ENCODE measurements at places on chromosomes 12 and 14. TPM values are rescaled to one million over a fixed set of nuclear protein-coding genes. Genes with fewer than 3 reads are reported as not detected.

DNA sequence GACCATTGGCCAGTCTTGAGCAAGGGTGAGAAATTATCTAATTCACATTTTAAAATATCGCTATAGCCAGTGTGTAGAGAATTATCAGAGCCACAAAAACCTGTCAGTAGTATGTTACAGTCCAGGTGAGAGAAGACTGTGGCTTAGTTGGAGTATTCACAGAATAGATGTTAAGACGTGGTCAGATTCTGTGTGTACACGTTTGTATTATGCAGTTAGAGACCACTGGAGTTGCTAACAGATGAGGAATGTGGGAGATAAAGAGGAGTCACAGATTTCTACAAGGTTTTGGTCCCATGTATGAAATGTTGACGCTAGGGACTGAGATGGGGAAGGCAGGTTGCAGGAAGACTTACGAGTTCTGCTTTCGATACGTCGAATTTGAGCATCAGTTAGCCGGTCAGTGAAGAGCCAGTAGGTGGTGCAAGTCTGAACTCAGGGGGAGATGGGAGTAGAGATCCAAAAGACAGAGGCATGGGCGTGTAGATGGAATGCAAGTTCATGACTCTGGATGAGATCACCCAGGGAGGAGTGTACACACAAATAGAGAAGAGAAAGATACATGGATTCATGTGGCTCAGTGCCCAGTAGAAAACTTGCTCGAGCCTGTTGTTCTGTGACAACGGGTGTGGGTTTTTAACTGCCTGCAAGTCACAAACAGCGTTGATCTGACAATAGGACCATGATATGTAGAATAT lies 114.8 kb upstream of the FLRT2 start:
- DNase-seq = no peak

TRHDE gene
- total RNA-seq = 0.74 TPM

GRCh38 chr12:110613071-110613770 lies 708 bp upstream of the TCTN1 start:
- DNase-seq = no peak

- no peak for DNase-seq
These were observed 5.2 kb upstream of the PACS2 start for GRCh38 chr14:105309371-105309770.

DNA sequence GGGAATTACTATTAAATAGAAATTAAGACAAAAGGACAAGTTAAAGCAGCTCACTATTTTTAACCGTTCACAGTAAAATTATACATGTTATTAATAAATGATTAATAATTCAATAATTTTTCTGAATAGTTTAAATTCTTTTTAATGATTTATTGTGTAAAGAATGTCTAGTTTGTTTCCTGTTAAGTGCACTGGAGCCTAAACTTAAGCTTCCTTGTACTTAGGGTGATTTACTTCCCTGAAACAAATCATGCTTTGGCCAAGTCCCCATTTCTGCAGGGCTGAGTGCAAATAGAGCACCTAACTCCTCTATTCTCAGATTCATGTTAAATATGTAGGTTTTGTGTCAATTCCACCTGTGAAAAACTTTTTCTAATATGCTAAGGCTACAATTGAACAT lies 188.9 kb upstream of the PDZRN4 start:
- DNase-seq = no peak

APOLD1 gene
- total RNA-seq = 23.3 TPM

GRCh38 chr12:61072717-61073116 lies 1187.5 kb upstream of the USP15 start:
- no peak for DNase-seq

- no peak for DNase-seq
These were observed 33.3 kb downstream of the TMEM117 start for GRCh38 chr12:43869184-43869583.

DNA sequence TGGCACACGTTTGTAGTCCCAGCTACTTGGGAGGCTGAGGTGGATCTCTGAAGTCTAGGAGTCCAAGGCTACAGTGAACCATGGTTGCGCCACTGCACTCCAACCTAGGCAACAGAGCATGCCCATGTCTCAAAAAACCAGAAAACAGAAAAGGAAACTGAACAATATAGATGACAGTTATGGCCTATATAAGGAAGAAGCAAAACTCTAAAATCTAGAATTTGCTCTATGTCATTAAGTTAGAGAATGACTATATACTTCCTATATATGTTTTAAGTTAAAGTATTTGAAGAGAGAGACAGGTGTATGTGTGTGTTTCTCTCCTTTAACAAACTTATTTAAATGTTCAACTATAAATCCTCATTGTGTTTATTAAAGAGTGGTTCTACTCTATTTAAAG lies 65.8 kb downstream of the MNAT1 start:
- DNase-seq = no peak

DNA sequence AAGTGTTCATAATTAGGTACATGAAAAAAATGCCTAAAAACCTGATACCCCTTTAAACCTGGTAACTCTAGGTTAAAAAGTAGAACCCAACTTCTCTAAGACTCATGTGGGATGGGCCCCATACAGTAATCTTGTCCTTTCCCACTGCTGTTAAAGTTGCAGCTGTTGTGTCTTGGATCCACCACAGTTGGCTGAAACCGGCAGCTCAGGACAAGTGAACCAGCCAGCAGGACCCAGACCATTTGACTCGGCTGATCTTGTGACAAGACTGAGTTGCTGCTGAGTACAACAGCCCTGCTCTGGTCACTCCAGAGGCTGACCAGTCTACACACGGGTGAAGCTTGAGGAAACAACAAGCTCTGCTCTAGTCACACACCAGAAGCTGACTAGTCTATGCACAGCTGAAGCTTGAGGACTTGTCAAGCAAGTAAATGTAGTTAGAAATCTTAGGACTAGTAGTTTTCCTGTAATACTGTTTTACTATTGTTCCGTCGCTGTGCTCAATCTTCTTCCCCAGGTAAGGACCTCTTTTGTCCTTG lies 60.6 kb downstream of the DHRS2 start:
- DNase-seq = no peak

- peak; percentile 88 for DNase-seq
These were observed 22.1 kb downstream of the LGMN start for GRCh38 chr14:92726135-92726932.

- no peak for DNase-seq
These were observed 7.1 kb upstream of the EP400 start for GRCh38 chr12:131942671-131943070.

SSPN gene
- total RNA-seq = 14.0 TPM

DNA sequence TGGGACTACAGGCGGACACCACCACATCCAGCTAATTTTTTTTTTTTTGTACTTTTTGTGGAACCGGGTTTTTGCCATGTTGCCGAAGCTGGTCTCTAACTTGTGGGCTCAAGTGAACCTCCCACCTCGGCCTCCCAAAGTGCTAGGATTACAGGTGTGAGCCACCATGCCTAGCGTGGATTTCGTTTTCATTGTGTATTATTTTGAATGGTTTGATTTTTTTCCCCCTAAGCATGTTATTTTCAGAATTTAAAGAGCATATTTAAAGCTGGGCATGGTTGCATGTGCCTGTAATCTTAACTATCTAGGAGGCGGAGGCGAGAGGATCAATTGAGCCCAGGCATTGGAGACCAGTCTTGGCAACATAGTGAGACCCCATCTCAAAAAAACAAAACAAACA lies 13.1 kb downstream of the TMEM63C start:
- DNase-seq = no peak

DNA sequence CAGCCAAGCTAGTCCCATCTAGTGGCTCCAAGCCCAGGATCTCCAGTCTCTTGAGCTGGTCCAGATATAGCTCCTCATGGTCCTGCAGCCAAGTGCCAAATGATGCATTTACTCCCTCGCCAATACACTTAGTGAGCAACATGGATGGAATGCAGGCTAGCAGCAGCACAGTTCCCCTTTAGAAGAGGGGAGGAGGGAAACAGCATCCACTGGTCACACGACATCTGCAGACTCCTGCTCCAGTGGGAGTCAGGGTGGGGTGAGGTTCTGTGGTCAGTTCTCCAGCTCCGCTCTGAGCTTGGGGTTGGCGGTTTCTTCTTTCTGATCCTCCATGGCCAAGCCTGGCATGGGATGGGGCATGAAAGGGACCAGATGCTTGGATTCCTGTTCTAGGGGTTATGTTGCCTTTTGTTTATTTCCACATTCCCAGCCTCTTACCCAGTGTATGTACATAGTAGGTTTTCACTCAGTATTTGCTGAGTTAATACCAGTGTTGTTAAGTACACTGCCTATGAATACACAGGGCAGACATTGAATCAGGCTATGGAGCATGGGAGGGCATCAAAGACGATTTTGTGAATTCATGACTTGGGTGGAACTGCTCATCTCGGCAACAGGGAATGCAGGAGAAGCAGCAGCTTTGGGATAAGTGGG lies 57.3 kb downstream of the GALNT16 start:
- DNase-seq = peak; percentile 86

VWF gene
- 0.88 TPM for total RNA-seq

- no peak for DNase-seq
These were observed 416.7 kb downstream of the PDZRN4 start for GRCh38 chr12:41604830-41605229.

DNA sequence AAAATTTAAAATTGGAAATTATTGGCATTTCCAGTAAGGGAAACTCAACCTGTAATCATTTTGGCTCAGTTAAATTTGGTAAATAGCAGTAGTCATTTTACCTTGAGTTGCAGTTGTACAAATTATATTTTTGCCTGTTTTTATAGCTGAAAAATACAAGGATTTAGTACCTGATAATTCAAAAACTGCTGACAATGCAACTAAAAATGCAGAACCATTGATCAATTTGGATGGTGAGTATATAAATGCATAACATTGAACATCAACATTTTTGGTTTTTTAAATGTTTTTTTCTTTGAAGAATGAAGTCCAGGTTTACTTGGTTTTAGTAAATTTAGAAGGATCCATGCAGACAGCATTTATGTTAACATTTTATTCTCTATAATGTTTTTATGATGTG lies 9.0 kb downstream of the RTRAF start:
- DNase-seq = no peak

SERPINA1 gene
- not detected for total RNA-seq

DNA sequence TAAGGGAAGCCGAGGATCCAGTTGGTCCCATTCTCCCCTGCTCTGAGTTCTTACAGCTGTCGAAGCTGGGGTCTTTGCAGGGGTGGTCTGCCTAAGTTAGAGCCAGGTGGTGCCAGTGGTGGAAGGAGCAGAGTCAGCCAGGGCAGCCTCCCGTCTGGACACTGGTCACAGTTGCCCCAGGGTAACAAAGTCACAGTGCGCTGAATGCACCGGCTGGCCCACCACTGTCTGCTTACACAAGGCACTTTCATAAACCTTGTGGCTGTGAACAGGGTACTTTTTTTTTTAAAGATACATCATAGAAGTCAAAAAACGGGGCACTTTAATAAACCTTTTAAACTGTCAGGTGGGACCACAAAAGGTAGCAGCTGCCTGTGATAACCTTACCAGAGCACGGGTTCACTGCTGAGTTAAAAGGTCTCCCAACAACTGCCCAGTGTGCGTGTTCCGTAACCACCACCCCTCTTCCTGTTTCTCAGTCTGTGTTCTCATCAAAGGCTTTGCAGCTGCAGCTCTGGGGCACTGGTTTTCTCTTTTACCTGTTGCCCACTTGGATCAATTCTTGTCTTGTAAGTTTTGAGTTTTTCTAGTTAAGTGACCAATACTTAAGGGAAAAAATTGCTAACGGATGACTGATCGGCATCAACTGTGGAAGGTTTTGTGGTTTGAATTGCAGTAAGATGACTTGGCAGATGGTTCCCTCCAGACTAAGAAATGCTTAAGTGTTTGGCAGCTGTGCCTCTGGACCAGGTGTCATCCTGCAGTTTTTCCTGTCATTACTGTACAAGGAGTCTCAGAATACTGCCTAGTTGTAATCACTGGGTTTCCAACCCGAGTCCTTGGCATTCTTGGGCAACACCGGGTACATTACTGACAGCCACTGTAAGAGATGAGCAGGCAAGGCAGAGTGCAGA lies 55.9 kb downstream of the DYNC1H1 start:
- peak; percentile 99 for DNase-seq

GRCh38 chr12:1171657-1172408 lies 180.8 kb downstream of the ERC1 start:
- peak; percentile 47 for DNase-seq
